Glutamatergic neuron (in vitro differentiated cells): ENCODE measurements at places on chromosomes 7 and 10. TPM values are rescaled to one million over a fixed set of nuclear protein-coding genes. Genes with fewer than 3 reads are reported as not detected.

GRCh38 chr7:133550145-133550544 lies 297.3 kb downstream of the EXOC4 start:
- H3K27ac ChIP-seq, result no peak overlapping the region
- DNase-seq, result no peak
- no peaks in the 10 kb centered on the region for H3K27me3 ChIP-seq

DNA sequence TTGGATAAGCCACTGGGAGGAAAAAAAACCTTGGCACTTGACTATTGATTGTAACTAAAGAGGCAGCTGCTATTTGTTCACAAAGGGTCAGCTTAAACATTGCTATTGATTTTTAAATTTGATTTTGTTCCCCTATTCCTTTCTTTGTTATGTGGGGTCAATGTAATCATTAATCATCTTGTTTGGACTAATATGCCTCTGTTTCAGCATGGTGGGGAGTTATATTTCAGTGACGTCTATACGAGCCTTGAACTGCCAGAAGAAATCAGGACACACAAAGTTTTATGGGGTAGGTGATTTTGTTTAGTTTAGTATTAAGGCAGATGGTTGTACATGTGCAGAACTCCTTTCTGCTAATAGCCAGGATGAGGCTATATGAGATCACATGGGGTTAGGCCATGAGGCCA lies 7.5 kb downstream of the AS3MT start:
- H3K27ac ChIP-seq, result peak overlapping the region; percentile 49
- H3K27me3 ChIP-seq, result no peaks in the 10 kb centered on the region
- H3K4me3 ChIP-seq, result no peak overlapping the region
- H3K36me3 ChIP-seq, result no peaks in the 10 kb centered on the region
- no peaks in the 10 kb centered on the region for H3K4me1 ChIP-seq

DNA sequence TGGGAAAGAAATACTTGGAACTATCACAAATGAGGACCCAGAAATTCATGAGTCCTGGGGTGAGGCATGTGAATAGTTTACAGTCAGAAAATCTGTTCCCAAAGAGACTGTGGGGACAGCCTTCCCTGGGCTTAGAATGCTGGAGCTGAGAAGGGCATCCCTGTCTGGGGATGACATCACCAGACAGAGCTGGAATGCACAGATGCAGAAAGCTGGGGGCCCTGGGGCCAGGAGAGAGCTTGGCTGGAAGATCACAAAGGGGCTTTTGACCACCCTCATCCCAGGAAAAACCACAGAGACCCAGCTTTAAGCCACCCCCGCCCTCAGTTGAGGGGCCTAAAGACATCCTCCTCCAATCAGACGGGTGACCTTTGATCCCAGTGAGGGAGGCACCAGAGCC lies 264.5 kb downstream of the PLXNA4 start:
- H3K4me1 ChIP-seq, result peaks cover 11% of the 10 kb centered on the region
- H3K4me3 ChIP-seq, result no peak overlapping the region
- no peak for DNase-seq
- peaks cover 3% of the 10 kb centered on the region for H3K27me3 ChIP-seq
- H3K36me3 ChIP-seq, result peaks cover 2% of the 10 kb centered on the region

GRCh38 chr7:87512906-87513305 lies 37.4 kb upstream of the ABCB4 start:
- H3K4me3 ChIP-seq, result no peak overlapping the region
- no peak for DNase-seq
- no peaks in the 10 kb centered on the region for H3K27me3 ChIP-seq
- H3K4me1 ChIP-seq, result peaks cover 15% of the 10 kb centered on the region

DNA sequence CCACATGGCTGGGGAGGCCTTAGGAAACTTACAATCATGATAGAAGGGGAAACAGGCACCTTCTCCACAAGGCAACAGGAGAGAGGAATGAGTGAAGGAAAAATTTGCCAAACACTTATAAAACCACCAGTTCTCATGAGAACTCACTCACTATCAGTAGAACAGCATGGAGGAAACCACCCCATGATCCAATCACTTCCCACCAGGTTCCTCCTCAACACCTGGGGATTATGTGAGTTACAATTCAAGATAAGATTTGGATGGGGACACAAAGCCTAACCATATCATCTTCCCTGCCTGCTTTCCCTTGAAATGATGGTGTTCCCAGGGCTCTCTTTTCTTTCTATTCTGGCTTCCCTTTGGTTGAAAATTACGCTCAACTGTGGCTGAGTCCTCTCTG lies 262.7 kb upstream of the HABP2 start:
- no peak overlapping the region for H3K4me3 ChIP-seq
- H3K27me3 ChIP-seq, result no peaks in the 10 kb centered on the region
- no peaks in the 10 kb centered on the region for H3K4me1 ChIP-seq
- no peak for DNase-seq
- no peak overlapping the region for H3K27ac ChIP-seq

DNA sequence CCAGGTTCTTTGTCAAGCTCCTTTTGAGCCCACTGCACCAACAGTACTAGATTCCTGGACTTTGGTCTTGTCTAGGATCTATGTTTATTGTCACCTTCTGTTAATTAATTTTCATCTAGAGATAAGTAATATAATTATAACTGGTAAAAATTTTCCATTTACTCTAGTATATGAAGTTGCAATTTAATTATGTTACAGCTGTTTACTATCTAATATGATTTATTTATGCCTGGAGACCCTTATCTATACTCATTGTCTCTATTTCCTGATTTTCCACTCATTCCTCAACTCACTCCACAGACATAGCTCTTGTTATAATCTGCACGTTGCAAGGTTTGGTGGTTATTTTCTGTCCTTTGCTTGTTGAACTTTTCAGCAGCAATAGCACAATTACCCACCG lies 63.2 kb upstream of the PHF14 start:
- peaks cover 2% of the 10 kb centered on the region for H3K27me3 ChIP-seq
- no peaks in the 10 kb centered on the region for H3K4me1 ChIP-seq
- H3K27ac ChIP-seq, result no peak overlapping the region
- H3K36me3 ChIP-seq, result peaks cover 5% of the 10 kb centered on the region
- no peak overlapping the region for H3K4me3 ChIP-seq

- H3K36me3 ChIP-seq, result no peaks in the 10 kb centered on the region
- peaks cover 5% of the 10 kb centered on the region for H3K27me3 ChIP-seq
- peaks cover 43% of the 10 kb centered on the region for H3K4me1 ChIP-seq
- DNase-seq, result no peak
These were observed 109.4 kb downstream of the HIBADH start for GRCh38 chr7:27553273-27553672.

GRCh38 chr10:63206997-63207811 lies 74.1 kb downstream of the NRBF2 start:
- no peak overlapping the region for H3K4me3 ChIP-seq
- H3K4me1 ChIP-seq, result peaks cover 28% of the 10 kb centered on the region
- no peaks in the 10 kb centered on the region for H3K36me3 ChIP-seq
- no peaks in the 10 kb centered on the region for H3K27me3 ChIP-seq

DNA sequence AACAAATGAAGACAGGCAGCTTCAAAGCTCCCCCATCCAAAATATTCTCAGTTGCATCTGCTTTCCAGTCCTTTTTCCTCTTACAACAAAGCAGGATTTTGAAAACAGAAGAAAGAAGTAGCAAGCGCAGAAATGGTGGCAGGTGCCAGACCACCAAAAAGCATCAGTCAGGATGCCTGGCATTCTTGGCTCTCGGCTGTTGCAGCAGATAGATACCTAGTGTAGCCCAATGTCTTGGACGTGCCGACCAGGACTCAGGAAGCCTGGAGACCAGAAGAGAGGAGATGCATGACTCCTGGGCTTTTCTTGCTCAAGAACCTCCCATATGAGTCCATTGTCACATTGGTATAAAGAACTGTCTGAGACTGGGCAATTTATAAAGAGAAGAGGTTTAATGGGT lies 115.2 kb downstream of the RAB18 start:
- H3K36me3 ChIP-seq, result no peaks in the 10 kb centered on the region
- peaks cover 3% of the 10 kb centered on the region for H3K27me3 ChIP-seq
- DNase-seq, result no peak
- H3K27ac ChIP-seq, result no peak overlapping the region
- no peak overlapping the region for H3K4me3 ChIP-seq

- H3K4me3 ChIP-seq, result no peak overlapping the region
- H3K27me3 ChIP-seq, result peaks cover 3% of the 10 kb centered on the region
- H3K27ac ChIP-seq, result no peak overlapping the region
These were observed 36.3 kb downstream of the ASB13 start for GRCh38 chr10:5630112-5630436.

DNA sequence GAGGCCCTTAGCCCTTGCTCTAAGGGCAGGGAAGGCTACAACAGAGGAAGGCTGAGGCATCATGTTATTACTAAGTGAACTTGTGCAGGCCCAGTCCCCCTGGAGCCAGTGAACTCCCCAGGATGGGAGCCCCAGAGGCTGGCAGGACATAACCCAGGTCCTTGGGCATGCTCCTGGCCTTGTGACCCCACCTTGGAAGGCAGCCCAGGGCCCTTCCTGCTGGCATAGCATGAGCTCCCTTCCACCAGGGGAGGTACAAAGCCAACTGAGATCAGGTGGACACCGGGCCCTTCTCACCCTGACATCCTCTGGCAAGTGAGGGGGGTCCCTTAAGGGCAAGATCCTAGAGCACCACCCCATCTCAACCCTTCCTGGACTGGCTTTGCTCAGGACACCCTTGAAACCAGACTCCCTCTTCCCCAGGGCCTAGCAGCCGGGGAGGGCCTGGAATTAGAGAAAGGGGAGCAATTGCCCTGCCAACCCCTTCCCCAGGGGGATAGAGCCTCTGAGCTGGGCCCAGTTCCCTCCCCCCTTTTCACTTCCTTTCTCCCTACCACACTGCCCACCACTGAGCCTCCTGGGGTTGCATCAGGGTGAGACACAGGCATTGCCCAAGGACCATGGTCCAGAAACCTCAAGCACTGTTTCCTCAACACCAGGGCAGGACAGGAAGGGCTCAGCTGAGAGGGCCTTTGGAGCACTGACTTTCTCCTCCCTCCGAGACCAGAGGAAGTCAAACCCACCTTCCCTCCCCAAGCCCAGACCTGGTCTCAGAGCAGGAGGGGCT lies 1.8 kb upstream of the VSIR start:
- DNase-seq, result no peak
- H3K27ac ChIP-seq, result no peak overlapping the region
- H3K4me3 ChIP-seq, result no peak overlapping the region
- H3K4me1 ChIP-seq, result peaks cover 11% of the 10 kb centered on the region
- H3K27me3 ChIP-seq, result peaks cover 6% of the 10 kb centered on the region

DNA sequence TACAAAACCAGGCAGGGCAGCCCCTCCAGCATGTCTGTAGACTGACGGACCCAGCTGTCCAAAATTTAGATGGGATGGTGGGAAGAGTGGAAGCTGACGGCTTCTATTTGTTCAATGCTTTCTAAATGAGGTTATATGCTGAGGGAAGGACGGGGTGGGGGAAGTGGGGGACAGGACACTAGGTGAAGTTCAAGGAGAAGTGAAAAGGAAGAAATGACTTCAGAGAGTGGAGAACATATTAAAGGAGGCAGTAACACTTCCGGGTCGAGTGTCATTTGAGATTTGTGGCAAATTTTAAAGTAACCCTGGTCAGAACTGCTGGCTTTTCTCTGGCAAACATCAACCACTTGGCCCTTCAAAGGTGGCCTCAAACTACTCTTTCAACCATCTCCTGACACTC lies 9.4 kb downstream of the PIP4K2A start:
- no peaks in the 10 kb centered on the region for H3K4me1 ChIP-seq
- no peaks in the 10 kb centered on the region for H3K36me3 ChIP-seq
- no peak overlapping the region for H3K27ac ChIP-seq
- DNase-seq, result no peak
- no peak overlapping the region for H3K4me3 ChIP-seq

DNA sequence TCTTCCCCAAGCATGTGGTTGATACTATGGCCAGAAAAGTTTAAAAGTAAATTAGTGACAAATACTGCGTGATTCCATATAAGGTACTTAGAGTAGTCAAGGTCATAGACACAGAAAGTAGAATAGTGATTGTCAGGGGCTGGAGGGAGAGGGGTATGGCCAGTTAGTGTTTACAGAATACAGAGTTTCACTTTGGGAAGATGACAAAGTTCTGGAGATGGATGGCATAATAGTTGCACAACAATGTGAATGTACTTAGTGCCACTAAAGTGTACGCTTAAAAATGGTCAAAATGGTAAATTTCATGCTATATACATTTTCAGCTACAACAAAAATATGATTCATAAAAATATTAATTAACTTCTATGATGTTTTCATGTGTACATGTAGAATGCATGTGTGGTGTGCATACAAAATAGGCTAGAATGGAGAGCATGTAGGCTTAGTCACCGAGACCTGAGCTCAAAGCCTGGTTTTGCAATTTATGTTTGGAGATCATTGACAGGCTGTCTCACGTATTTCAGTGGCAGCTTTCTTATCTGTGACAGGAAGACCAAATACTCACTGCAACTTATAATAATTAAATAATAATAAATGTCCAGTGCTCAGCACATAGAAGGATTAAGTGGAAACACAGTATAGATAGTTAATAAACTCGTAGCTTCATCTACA lies 625.6 kb downstream of the SUGCT start:
- H3K27ac ChIP-seq, result no peak overlapping the region
- no peak overlapping the region for H3K4me3 ChIP-seq
- H3K27me3 ChIP-seq, result no peaks in the 10 kb centered on the region
- H3K36me3 ChIP-seq, result no peaks in the 10 kb centered on the region
- peaks cover 1% of the 10 kb centered on the region for H3K4me1 ChIP-seq

DNA sequence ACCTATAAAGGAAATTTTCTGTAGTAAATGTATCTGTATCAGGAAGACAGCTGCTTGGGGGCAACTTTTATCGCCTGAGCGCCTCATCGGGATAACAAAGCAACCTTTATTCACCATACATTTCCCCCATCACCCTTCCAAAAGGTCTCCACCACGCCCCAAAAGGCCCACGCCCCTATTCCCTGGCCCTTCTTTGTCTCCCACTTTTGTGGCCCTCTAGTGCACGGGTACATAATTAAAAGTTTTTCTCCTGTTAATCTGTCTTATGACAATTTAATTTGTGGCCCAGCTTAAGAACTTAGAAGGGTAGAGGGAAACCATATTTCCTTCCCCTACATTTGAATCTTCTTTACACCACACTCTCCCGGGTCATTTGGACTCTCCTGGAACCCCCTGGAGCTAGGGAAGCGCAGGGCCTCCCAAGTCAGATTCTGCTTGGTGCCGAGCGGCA lies 625 bp downstream of the RP9 start:
- H3K36me3 ChIP-seq, result no peaks in the 10 kb centered on the region
- peak overlapping the region; percentile 91 for H3K27ac ChIP-seq
- H3K4me3 ChIP-seq, result peak overlapping the region; percentile 99
- H3K4me1 ChIP-seq, result peaks cover 7% of the 10 kb centered on the region

FAM241B gene
- 50.1 TPM for total RNA-seq

SUN3 gene
- not detected for total RNA-seq

HOXA1 gene
- total RNA-seq, result not detected

VPS37D gene
- 17.2 TPM for total RNA-seq
